ENCODE measurements at places on chromosomes 6 and 20. TPM values are rescaled to one million over a fixed set of nuclear protein-coding genes. Genes with fewer than 3 reads are reported as not detected.
A peak's percentile ranks its signal among the peaks of the same experiment; 100 is the strongest.

The BPIFB2 gene
- total RNA-seq, result 3.7 TPM

The MUCL3 gene
- total RNA-seq, result under 0.01 TPM

The TMEM74B gene
- 0.42 TPM for total RNA-seq

The KIF13A gene
- total RNA-seq, result 28.1 TPM

The CCDC28A gene
- total RNA-seq, result 11.9 TPM

The COL10A1 gene
- total RNA-seq, result not detected

The HEY2 gene
- total RNA-seq, result 1.0 TPM

The VSX1 gene
- 0.08 TPM for total RNA-seq

The RBPJL gene
- total RNA-seq, result not detected

The APCDD1L gene
- total RNA-seq, result not detected

The OTOR gene
- total RNA-seq, result not detected

The RRP36 gene
- 33.4 TPM for total RNA-seq

The RSPH4A gene
- not detected for total RNA-seq

The TMEM217 gene
- 3.2 TPM for total RNA-seq

GRCh38 chr6:132669690-132670291, 10.8 kb upstream of the TAAR1 start:
- no peak for DNase-seq
- no peak overlapping the region for H3K4me3 ChIP-seq
- H3K36me3 ChIP-seq, result no peaks in the 10 kb centered on the region
- no peaks in the 10 kb centered on the region for H3K27me3 ChIP-seq

DNA sequence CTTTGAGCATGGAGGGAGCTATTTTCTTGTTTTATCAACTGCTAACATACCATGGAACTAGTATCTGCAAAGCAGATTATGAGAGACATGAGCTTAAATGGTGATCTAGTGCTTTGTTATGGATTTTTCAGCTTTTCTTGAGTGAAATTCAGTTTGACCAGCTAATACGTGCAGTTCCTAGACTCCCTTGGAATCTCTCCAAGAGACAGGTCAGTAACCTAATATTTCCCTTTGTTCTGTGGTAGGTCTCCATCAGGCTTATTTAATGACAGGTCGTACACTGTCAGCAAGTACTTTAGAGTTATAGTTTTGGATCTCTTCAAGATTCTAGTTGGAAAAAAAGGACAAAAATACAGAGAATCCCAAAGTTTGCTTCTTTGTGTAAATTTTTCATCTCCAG, 43.9 kb downstream of the HDAC2 start:
- no peaks in the 10 kb centered on the region for H3K36me3 ChIP-seq
- DNase-seq, result no peak
- no peaks in the 10 kb centered on the region for H3K4me1 ChIP-seq
- H3K27ac ChIP-seq, result no peak overlapping the region
- H3K4me3 ChIP-seq, result no peak overlapping the region

DNA sequence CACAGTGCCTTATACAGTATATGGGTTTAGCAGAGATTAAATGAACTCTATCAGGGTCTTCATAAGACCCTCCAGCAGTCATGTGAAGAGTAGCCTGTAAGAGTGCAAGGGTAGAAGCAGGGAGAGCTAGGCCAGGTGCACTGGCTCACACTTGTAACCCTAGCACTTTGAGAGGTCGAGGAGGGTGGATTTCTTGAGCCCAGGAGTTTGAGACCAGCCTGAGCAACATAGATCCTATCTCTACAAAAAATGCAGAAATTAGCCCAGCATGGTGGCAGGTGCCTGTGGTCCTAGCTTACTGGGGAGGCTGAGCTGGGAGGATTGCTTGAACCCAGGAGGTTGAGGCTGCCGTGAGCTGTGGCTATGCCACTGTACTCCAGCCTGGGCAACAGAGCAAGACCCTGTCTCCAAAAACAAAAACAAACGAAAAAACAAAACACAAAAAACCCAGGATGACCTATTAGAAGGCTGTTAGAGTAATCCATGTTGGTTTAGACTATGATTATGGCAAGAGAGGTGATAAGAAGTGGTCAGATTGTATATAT, 31.9 kb downstream of the NCOA3 start:
- H3K27me3 ChIP-seq, result no peaks in the 10 kb centered on the region
- no peak overlapping the region for H3K27ac ChIP-seq
- H3K4me3 ChIP-seq, result no peak overlapping the region
- peaks cover 5% of the 10 kb centered on the region for H3K4me1 ChIP-seq
- H3K36me3 ChIP-seq, result no peaks in the 10 kb centered on the region

DNA sequence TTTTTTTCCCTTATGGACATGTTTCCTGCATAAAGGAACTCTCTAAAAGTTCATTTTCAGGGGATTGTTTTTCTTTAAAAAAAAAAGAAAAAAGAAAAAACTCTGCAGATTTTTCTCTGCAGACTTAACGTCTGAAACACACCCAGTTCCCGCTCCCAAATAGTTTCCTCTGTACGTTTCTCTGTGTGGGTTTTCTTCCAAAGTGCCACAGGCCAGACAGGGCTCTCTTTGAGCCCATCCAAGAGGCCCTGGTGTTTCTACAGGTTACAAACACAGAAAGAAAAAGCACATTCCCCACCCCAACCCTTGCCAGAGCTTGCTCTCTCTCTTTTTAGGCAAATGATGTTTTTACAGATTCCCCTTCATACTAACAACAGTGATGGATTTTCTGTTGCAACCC, 258.6 kb downstream of the FNDC1 start:
- no peak for DNase-seq
- H3K27me3 ChIP-seq, result no peaks in the 10 kb centered on the region
- H3K27ac ChIP-seq, result no peak overlapping the region

DNA sequence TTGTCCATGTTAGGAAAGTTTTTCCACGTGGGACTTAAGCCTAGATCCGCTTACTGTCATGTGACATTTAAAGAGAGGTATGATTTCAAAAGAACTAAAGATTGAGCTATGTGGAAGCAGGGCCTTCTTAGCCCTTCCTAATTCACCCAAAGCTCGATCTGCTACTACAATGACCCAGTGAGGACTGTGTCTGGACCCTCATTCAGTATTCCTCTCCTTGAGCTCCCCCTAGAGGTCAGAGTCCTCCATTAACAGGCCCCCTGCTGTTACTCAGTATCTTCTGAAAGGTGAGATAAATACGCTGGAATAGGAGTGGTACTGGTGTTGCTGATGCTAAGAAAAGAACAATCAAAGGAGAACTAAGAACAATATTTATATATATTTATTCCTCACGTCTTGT, 414.0 kb downstream of the GJA1 start:
- H3K27me3 ChIP-seq, result no peaks in the 10 kb centered on the region
- DNase-seq, result peak; percentile 34
- no peak overlapping the region for H3K4me3 ChIP-seq
- no peaks in the 10 kb centered on the region for H3K36me3 ChIP-seq

GRCh38 chr6:13787137-13787536, 27.2 kb downstream of the MCUR1 start:
- H3K27ac ChIP-seq, result no peak overlapping the region
- peaks cover 7% of the 10 kb centered on the region for H3K36me3 ChIP-seq
- no peaks in the 10 kb centered on the region for H3K27me3 ChIP-seq
- no peak for DNase-seq
- H3K4me1 ChIP-seq, result no peaks in the 10 kb centered on the region

DNA sequence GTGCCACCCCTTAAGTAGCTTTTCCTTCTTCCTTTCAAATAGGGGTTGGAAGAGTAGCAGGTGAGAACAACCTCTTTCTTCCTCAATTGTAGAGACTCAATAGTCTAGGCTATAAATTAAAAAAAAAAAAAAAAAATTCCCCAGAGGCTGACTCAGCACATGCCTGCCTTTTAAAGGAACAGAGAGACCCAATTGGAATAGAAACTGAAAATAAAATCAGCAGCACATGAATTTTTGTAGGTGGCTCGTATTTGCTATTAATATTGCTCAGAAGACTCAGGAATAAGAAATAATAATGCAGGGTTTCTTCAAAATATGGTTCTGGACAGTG, 19.3 kb downstream of the TOP1 start:
- H3K27ac ChIP-seq, result peak overlapping the region; percentile 70
- no peaks in the 10 kb centered on the region for H3K27me3 ChIP-seq
- peaks cover 16% of the 10 kb centered on the region for H3K4me1 ChIP-seq
- peak overlapping the region; percentile 35 for H3K4me3 ChIP-seq
- DNase-seq, result no peak
- H3K36me3 ChIP-seq, result no peaks in the 10 kb centered on the region

DNA sequence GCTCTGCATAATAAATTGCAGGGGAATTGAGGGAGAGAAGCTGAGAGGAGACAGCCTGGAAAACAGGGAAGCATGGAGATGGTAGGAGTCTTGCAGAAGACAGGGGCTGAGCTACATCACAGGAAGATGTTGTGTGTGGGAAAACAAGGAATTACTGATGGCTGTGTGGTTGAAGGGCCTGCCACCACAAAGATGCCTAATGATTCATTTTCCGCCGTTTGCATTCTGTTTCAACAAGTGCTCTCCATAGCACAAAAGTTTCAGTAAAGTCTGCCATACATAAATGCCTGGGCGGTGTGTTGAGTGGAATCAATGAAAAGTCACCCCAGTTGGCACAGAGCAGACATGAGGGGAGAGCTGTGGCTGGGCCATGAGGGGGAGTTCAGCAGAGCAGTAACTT, 5.6 kb upstream of the KLHL31 start:
- no peaks in the 10 kb centered on the region for H3K36me3 ChIP-seq
- H3K4me1 ChIP-seq, result peaks cover 2% of the 10 kb centered on the region
- no peak overlapping the region for H3K27ac ChIP-seq
- no peak overlapping the region for H3K4me3 ChIP-seq

- H3K4me1 ChIP-seq, result peaks cover 2% of the 10 kb centered on the region
- H3K36me3 ChIP-seq, result no peaks in the 10 kb centered on the region
- no peak overlapping the region for H3K27ac ChIP-seq
- no peaks in the 10 kb centered on the region for H3K27me3 ChIP-seq
- DNase-seq, result no peak
- no peak overlapping the region for H3K4me3 ChIP-seq
Measured at GRCh38 chr6:145865595-145865994, 51.0 kb upstream of the FBXO30 start.

GRCh38 chr20:32574296-32575226, 10.6 kb downstream of the NOL4L start:
- H3K27me3 ChIP-seq, result no peaks in the 10 kb centered on the region
- DNase-seq, result no peak
- H3K27ac ChIP-seq, result no peak overlapping the region
- no peaks in the 10 kb centered on the region for H3K36me3 ChIP-seq
- H3K4me1 ChIP-seq, result no peaks in the 10 kb centered on the region

GRCh38 chr20:7930343-7930742, 9.9 kb downstream of the HAO1 start:
- peaks cover 38% of the 10 kb centered on the region for H3K36me3 ChIP-seq
- H3K4me1 ChIP-seq, result peaks cover 21% of the 10 kb centered on the region
- DNase-seq, result no peak
- no peak overlapping the region for H3K27ac ChIP-seq
- H3K4me3 ChIP-seq, result no peak overlapping the region

GRCh38 chr6:56916849-56917551, 37.9 kb upstream of the BEND6 start:
- DNase-seq, result no peak
- no peaks in the 10 kb centered on the region for H3K36me3 ChIP-seq
- no peak overlapping the region for H3K27ac ChIP-seq
- H3K27me3 ChIP-seq, result peaks cover 2% of the 10 kb centered on the region
- no peaks in the 10 kb centered on the region for H3K4me1 ChIP-seq

GRCh38 chr20:38894091-38894847, 31.9 kb upstream of the FAM83D start:
- H3K27me3 ChIP-seq, result no peaks in the 10 kb centered on the region
- no peaks in the 10 kb centered on the region for H3K36me3 ChIP-seq
- no peak for DNase-seq
- H3K4me1 ChIP-seq, result peaks cover 4% of the 10 kb centered on the region
- H3K27ac ChIP-seq, result no peak overlapping the region
- no peak overlapping the region for H3K4me3 ChIP-seq

GRCh38 chr6:157688275-157688959, 134.6 kb upstream of the SNX9 start:
- H3K36me3 ChIP-seq, result no peaks in the 10 kb centered on the region
- no peaks in the 10 kb centered on the region for H3K27me3 ChIP-seq
- no peaks in the 10 kb centered on the region for H3K4me1 ChIP-seq
- no peak overlapping the region for H3K27ac ChIP-seq
- DNase-seq, result no peak
- no peak overlapping the region for H3K4me3 ChIP-seq

GRCh38 chr6:26545627-26546026, 7.5 kb downstream of the HMGN4 start:
- H3K36me3 ChIP-seq, result peaks cover 6% of the 10 kb centered on the region
- H3K4me1 ChIP-seq, result peaks cover 5% of the 10 kb centered on the region
- no peak overlapping the region for H3K4me3 ChIP-seq
- DNase-seq, result no peak
- H3K27me3 ChIP-seq, result no peaks in the 10 kb centered on the region
- H3K27ac ChIP-seq, result no peak overlapping the region

- H3K27ac ChIP-seq, result no peak overlapping the region
- no peak overlapping the region for H3K4me3 ChIP-seq
- H3K27me3 ChIP-seq, result no peaks in the 10 kb centered on the region
- H3K4me1 ChIP-seq, result no peaks in the 10 kb centered on the region
Measured at GRCh38 chr6:154360476-154360875, 3.9 kb upstream of the IPCEF1 start.

- no peaks in the 10 kb centered on the region for H3K4me1 ChIP-seq
- DNase-seq, result no peak
- H3K27ac ChIP-seq, result no peak overlapping the region
- H3K36me3 ChIP-seq, result no peaks in the 10 kb centered on the region
- H3K27me3 ChIP-seq, result no peaks in the 10 kb centered on the region
Measured at GRCh38 chr6:68008445-68008844, 626.6 kb upstream of the ADGRB3 start.

GRCh38 chr20:4999788-5000187, 1.5 kb downstream of the SLC23A2 start:
- H3K4me3 ChIP-seq, result peak overlapping the region; percentile 96
- no peaks in the 10 kb centered on the region for H3K27me3 ChIP-seq
- peaks cover 21% of the 10 kb centered on the region for H3K4me1 ChIP-seq
- H3K36me3 ChIP-seq, result no peaks in the 10 kb centered on the region
- no peak for DNase-seq

DNA sequence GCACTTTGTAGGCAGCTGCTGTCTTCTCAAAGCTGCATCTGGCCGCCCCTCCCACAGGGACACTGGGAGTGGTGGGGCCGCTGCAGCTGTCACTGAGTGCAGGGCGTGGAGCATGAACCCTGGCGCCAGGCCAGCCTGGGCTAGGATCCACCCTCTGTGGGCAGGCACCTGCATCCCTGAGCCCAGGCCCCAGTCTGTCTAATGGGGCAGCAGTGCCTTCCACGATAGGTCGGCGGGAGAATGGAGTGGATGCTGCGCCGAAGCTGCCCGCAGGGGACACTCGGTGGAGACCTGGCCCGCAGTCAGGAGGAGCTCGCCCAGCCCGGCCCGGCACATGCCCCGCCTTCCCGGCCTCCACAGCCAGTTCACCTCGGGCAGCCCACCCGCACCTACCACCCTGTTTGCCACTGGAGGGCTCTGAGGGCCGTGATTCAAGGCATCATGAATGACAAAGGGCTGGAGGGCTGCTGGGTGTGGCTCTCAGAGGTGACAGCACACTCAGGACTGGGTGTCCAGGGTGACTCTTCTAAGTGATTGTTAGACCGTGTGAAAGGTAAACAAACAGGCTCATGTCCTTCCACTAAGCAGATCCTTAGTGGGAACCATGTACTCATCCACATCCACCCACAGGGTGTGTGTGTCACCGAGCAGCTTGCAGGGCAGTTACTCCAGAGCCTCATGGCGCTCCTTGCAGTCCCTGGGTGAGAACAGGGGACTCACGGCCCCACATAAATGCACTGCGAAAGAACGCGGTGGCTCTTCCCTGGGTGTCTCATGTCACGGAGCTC, 133.9 kb downstream of the AGPAT4 start:
- H3K27ac ChIP-seq, result no peak overlapping the region
- no peak overlapping the region for H3K4me3 ChIP-seq
- H3K4me1 ChIP-seq, result peaks cover 5% of the 10 kb centered on the region
- H3K36me3 ChIP-seq, result no peaks in the 10 kb centered on the region

Data from liver (tissue), 10 donors.